ENCODE measurements at places on chromosomes 16 and 17. TPM values are rescaled to one million over a fixed set of nuclear protein-coding genes. Genes with fewer than 3 reads are reported as not detected.

PLCD3 gene
- total RNA-seq, result 116 TPM

KRT24 gene
- total RNA-seq, result not detected

CYGB gene
- 8.3 TPM for total RNA-seq

C17orf75 gene
- 7.6 TPM for total RNA-seq

EVPLL gene
- not detected for total RNA-seq

ELMO3 gene
- 1.4 TPM for total RNA-seq

OTOA gene
- 0.21 TPM for total RNA-seq

QRICH2 gene
- 6.9 TPM for total RNA-seq

CBX8 gene
- 0.71 TPM for total RNA-seq

OTOP2 gene
- total RNA-seq, result not detected

Measured in thoracic aorta (tissue), 2 donors.